Large intestine (tissue), 12 donors: ENCODE measurements at places on chromosomes 7 and 10. TPM values are rescaled to one million over a fixed set of nuclear protein-coding genes. Genes with fewer than 3 reads are reported as not detected.

DNA sequence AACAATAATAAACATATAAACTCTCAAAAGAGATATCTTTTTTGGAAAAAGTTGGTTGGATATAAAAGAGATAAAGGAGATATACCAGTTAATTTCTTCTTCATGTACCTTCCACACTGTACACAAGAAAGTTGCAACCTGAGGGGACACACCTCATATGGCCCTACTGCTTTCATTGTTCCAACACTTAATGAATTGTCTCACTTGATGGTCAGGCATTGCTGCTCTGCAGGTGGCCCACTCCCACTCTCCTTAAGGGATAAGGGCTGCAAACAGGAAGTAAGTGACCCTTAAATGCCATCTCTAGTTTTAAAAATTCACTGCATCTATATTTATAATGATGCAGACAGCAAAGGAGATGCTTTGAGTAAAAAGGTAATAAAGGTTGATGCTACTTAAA lies 152.3 kb downstream of the BTAF1 start:
- DNase-seq: no peak

- no peak for DNase-seq
These were observed 806.9 kb upstream of the SORCS1 start for GRCh38 chr10:107971411-107971810.

DNA sequence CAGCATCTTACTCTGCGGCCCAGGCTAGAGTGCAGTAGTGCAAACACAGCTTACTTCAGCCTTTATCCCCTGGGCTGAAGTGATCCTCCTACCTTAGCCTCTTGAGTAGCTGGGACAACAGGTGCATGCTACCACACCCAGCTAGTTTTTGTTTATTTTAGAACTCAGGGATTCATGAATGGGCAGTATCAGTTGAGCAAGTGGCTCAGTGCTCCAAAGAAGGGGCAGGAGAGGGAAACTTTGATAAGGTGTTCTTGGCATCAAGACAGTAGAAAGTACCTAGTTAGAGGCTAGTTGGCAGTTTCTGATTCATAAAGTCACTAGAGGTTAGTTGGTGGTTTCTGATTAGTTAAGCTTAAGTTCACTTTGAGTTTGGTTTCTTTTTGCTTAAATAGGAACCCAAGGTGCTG lies 18.4 kb downstream of the TRIM24 start:
- DNase-seq: peak; percentile 52

Gene ZDHHC4
- 65.4 TPM for polyA plus RNA-seq

Gene UPK3BL1
- polyA plus RNA-seq: 33.0 TPM

GRCh38 chr7:141585592-141586510 lies 34.6 kb downstream of the AGK start:
- no peak for DNase-seq

- no peak for DNase-seq
These were observed 3.4 kb downstream of the PALD1 start for GRCh38 chr10:70481831-70482530.

GRCh38 chr7:45106820-45107219 lies 4.7 kb downstream of the TBRG4 start:
- DNase-seq: no peak
